ENCODE measurements at places on chromosomes 3 and 15. TPM values are rescaled to one million over a fixed set of nuclear protein-coding genes. Genes with fewer than 3 reads are reported as not detected.

The GPR171 gene
- not detected for total RNA-seq

The A4GNT gene
- not detected for total RNA-seq

The CHRNA7 gene
- total RNA-seq: 1.2 TPM

The TGFBR2 gene
- total RNA-seq: 108 TPM

The NDUFB4 gene
- total RNA-seq: 146 TPM

The LNP1 gene
- 2.7 TPM for total RNA-seq

The GOLGA6D gene
- not detected for total RNA-seq

Measured in epithelial cell of alveolus of lung (primary cell).